Astrocyte of the hippocampus (primary cell): ENCODE measurements at places on chromosomes 6 and 20.

DNA sequence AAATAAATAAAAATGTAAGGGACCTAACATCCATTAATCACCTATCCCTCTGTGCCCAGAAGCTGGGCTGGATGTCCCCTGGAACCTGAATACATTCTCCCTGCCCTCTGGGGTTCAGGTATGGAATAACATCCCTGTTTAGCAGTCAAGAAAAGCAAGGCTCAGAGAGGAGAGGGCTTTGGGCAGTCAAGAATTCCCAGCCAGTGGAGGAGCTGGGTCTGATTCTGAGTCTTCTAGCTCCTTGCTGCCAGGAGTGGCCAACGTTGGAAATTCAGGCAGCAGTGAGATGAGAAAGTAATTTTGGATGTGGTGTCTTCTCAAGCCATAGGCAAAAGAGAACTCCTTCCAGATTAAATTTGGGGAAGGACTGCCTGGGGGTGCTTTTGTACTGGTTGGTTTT lies 42.6 kb upstream of the ZNFX1 start:
- DNase-seq: peak; percentile 62

GRCh38 chr6:151147118-151147832 lies 92.5 kb upstream of the AKAP12 start:
- no peak for DNase-seq

DNA sequence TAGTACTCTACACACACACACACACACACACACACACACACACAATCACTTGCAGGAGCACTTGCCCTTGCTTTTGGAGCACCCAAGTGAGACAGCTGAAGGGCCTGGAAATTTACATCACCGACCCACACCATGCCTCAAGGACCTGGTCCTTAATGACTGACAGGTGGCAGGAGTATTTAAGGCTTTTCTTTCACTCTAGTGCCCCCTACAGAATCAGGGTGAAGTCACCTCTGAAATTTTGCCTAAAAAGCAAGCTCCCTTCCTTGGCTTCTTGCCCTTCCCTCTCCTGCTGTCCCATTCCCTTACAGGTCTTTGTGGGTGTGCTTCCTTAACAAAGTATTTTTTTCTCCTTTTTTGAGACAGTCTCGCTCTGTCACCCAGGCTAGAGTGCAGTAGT lies 353.5 kb upstream of the IRAK1BP1 start:
- DNase-seq: no peak

- DNase-seq: peak; percentile 99
Measured at GRCh38 chr6:30061092-30061857, at the start of gene POLR1H. Gene POLR1H, plus strand, starts transcription at chr6:30061265. Its CDS starts 260 bp downstream, at chr6:30061525.

DNA sequence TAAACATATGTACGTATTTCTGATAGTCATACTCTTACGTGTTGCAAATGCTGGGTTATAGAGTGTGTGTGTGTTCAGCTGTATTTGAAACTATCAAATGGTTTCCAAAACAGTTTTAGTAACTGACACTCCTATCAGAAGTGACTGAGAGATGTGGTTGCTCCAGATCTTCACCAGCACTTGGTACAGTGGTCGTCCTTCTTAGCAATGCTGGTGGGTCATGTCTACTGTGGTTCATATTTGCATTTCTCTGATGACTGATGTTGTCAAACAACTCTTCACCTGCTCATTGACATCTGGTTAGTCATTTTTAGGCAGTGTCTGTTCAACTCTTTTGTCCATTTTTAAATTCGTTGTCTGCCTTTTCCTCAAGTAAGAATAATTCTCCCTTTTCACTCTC lies 259.3 kb downstream of the KIF16B start:
- no peak for DNase-seq

DNA sequence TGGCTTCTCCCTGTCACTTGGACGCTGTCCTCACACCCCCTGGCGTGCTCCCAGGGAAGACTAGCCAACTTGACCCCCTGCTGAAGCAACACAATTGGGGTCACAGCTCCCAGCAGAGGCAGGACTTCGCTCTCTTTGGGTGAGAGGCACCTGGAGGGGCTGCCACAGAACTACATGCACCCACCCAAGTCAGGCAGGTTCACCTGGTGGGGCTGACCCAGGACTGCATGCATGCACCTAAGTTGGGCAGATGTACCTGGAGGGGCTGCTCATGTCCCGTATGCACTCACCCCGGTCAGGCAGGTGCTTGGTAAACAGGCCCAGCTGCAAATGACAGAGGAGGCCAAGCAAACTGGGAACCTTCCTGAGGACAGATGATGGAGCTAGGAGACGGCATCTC lies 154.3 kb upstream of the RPS6KA2 start:
- no peak for DNase-seq

DNA sequence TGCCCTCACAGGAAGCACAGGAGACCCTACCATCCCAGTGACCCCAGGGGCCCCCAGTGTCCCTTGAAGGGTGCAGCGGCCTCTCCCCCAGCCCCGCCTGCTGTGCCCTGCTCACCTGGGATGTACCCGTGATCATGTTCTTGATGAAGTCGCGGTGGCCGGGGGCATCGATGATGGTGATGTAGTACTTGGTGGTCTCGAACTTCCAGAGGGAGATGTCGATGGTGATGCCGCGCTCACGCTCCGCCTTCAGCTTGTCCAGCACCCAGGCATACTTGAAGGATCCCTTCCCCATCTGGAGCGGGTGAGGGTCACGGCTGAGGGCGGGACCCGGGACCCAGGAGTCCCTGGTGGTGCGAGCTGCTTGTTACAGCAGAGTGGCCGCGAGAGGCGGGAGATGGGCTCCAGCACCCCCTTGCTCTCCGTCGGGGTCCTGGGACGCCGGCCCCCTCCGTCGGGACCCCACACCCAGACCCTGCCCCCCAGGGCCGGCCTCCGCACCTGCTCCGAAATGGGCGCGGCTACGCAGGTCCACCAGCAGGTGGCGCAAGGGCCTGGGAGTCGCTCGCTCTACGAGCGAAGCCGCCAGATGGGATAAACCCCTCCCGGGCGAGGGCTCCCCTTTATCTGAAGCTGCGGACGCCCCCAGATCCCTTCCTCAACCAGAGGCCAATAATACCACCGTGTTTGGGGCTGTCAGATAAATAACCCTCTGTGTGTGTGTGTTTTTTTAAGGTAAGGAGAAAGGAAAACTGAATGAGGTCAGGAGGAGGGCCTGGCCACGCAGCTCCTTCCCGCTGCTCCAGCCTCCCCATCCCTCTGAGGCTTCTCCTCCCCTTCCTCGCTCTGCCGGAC lies 2.9 kb downstream of the EEF1A2 start:
- peak; percentile 71 for DNase-seq

- DNase-seq: peak; percentile 86
Measured at GRCh38 chr6:37029249-37029971, 24.0 kb downstream of the FGD2 start.

DNA sequence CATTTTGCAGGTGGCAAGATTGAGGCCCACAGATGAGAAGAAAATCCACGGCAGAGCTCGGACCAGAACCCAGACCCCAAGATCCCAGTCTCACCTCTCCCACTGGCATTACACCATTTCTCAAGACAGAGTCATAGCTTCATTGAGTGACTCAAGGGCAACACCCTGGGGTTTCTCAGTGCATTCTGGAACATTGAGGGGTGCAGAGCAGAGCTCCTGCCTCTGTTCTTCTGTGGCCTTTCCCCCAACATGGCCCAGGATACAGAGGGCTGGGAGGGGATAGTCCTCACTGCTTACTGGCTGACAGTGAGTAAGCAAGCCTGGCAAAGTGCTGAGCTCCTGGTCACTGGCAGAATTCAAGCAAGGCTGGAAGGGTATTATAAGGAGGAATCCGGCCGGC lies 74.0 kb downstream of the MDGA1 start:
- DNase-seq: no peak

GRCh38 chr20:37728635-37728983 lies 34.8 kb downstream of the CTNNBL1 start:
- DNase-seq: no peak

DNA sequence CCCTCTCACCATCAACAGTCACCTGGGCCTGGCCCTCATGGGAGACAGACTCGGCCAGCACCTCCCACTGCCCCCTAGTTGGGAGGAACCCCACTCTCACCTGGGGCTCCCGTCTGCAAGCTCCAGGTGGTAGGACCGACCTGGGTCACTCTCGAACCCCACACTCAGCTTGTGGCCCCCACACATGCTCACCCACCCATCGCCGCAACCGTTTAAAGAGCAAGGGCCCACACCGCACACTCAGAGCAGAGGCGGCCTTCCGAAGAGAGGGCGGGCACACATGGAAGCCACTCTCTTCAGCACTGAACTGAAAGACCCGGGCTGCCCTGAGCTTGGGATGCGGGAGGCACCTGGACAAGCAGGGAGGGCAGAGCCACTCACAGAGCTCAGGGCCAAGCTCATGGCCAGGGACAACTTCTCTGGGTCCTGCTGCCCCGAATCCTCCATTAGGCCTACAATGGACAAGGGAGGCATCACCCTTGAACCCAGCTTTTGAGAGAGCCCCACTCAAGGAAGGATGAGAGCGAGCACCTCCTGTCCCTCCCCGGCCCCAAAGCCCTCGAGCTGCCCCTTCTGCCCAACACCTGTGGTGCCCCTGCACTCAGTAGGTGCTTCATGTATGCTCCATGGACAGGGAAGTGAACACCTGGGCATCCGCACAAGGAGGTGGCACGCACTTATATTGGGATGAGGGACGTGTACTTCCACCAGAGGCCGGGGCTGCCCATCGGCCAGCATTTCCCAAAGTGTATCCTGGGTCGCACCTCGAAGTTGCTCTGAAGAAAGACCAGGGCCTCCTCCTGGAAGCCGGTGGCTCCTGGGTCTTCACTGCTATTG lies 50.4 kb downstream of the YTHDF1 start:
- DNase-seq: no peak

GRCh38 chr6:25844518-25844917 lies 12.7 kb upstream of the SLC17A1 start:
- no peak for DNase-seq

DNA sequence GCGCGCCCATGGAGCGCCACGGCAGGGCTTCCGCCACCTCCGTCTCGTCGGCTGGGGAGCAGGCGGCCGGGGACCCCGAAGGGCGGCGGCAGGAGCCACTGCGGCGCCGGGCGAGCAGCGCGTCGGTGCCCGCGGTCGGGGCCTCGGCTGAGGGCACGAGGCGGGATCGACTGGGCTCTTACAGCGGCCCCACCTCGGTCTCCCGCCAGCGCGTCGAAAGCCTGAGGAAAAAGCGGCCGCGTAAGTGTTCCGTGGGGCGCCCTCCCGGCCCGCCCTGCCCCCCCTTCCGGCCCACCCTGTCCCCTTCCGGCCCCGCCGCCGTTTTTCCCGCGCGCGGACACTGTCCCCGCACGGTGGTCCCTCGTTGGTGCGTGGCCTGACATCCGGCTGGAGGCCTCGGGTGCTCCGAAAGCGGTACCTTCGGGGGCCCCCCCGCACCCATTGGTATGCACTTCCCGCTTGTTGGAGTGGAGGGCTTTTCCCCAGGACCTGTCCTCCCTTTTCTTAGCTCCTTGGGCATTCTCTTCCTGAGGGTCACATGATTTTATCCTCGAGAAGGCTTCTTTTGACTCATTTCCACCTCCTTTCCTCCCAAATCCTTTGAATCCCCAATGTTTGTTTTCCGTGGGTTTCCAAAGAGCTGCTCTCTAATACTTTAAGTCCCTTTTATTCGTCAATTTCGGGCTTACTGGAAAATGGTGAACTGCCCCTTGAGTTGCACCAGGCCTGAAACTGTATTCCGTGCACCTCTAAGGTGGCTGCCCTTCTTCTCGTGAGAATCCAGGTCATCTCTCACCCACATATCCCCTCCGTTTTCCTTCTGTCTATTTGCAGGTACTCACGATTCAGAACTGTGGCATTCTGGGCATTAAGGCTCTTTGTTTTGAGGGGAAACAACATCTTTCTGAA lies 556 bp downstream of the PANK2 start:
- DNase-seq: no peak

GRCh38 chr6:165842281-165842936 lies 179.4 kb upstream of the PDE10A start:
- no peak for DNase-seq

GRCh38 chr6:78465059-78465634 lies 402.2 kb upstream of the IRAK1BP1 start:
- no peak for DNase-seq

- no peak for DNase-seq
Measured at GRCh38 chr6:129324345-129324744, 385.6 kb downstream of the ARHGAP18 start.

- DNase-seq: no peak
Measured at GRCh38 chr6:149273318-149273717, 44.2 kb upstream of the TAB2 start.

GRCh38 chr6:80174900-80175572 lies 68.6 kb downstream of the BCKDHB start:
- no peak for DNase-seq

DNA sequence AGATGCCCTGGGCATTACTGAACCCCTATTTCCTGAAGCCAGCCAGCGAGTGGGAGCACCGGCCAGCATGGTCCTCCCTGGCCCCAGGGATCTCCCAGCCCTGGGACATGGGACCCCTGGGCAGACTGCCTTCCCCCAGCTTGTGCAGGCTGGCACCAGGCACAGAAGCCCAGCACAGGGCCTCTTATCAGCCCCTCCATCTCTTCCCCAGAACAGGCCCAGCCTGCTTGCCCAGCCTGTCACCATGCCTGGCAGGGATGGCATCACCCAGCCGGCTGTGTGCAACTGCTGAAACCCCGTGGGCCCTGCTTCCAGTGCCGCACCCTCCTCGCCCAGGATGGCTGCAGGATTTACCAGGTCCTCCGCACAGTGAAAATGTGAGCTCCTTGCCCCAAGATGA lies 6.1 kb upstream of the OSBPL2 start:
- no peak for DNase-seq

DNA sequence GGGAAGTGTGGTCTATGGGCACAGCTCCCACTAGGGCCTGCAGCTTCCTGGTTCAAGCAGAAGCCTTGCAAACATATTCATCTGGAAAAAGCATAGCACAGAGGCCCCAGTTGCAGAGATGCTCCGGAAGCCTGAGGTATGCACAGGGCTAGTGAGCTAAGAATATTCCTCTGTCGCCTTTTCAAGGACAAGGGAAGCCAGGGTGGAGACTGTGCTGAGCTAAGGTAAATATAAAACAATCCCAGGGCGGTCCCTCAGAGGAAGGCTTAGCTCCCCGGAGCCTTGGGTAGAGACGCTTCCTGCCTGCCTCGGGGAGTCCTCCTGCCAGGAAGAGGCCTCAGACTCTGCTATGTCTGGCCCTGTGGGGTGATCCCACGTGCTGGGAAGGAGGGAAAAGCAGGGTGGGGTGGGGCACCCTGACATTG lies 134.8 kb upstream of the FOXA2 start:
- DNase-seq: no peak

GRCh38 chr6:42781546-42781795 lies 381 bp upstream of the BICRAL start:
- DNase-seq: no peak

GRCh38 chr6:69719602-69720193 lies 77.1 kb downstream of the LMBRD1 start:
- DNase-seq: peak; percentile 36

DNA sequence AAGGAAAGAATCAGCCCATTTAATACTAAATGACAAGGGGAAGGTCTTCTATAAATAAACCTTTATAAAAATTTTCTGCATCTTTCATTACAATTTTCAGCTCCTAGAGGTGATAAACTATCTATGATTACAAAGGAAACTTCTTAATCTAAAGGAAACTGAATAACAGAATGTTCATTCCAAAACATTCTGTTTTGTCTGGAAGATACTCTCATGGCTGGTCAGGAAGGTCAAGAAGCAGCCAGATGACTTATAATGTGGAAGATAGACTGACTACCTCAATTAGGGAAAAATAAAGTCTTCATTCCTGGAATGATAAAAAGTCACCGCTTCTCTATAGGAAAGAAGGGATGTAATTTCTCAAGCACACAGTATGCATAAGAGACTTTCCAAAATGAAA lies 131.3 kb downstream of the GMDS start:
- DNase-seq: no peak

- no peak for DNase-seq
Measured at GRCh38 chr20:25276533-25277050, 28.7 kb downstream of the PYGB start.
